ENCODE measurements at places on chromosomes 3 and 15.
A peak's percentile ranks its signal among the peaks of the same experiment; 100 is the strongest.

DNA sequence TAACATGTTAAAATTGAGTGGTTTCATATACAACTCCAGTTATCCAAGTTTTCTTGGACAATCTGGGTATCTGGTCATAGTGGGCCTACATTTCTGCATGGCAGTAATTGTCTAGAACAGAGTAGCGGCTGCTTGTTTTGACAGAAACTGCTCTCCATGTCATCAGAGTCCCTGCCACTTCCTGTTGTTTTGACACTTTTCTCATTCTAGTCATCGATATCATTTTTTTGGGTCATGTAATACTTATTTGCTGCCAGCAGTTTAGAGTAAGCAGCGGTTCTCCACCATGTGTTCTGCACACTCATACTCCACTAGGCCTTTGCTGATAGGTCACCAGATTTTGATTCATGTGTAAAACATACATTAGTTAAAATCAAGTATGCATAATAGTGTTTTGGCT lies 81.5 kb downstream of the SLC25A26 start:
- DNase-seq = no peak

DNA sequence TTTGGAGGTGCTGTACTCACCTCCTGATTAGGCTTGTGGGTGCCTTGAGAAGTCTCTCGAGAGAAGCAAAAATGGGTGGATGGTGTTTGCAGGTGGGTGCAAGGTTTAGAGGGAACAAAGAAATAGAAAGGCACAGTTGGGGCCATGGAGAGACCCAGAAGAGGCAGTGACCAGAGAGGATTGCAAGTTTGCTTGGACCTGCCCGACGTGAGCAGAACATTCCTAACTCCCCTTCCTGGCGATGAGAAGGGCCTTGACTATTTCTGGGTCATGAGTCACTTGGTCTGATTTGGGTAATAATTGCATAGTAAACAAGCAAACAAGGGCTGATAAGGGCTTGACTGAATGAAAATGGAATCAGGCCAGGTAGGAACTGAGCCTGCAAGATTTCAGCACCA lies 7.0 kb upstream of the CTSH start:
- no peak for DNase-seq

DNA sequence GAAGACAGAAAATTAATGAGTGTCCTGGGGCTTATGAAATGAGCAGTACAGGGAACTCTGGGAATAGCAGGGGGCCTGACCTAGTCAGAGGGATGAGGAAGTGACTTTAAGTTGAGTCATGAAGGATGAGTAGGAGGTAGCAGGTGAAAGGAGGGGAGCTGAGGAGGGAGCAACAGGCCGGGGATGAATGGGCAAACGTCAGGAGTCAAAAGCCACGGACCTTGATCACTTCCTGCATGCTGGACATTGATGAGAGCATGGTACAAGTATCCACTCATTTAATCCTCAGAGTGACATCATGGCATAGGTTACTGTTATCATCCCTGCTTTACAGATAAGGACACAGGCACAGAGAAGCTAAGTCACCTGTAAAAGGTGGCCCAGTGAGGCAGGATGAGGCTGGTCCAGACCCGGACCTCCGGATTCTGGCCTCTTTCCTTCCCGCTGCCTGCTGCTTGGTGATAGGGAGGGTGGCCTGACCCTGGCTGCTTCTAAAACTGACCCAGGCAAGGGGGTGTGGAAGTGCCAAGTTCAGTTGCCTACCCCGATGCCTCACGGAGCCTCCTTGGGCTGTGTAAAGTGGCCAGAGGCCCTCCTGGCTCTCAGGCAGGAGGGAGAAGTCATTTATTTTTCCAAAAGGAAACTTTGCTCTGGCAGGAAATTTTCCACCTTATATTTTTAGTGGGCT lies 7.6 kb downstream of the CORO2B start:
- DNase-seq = no peak

- DNase-seq = no peak
Measured at GRCh38 chr3:129473067-129473768, 33.2 kb downstream of the IFT122 start.

DNA sequence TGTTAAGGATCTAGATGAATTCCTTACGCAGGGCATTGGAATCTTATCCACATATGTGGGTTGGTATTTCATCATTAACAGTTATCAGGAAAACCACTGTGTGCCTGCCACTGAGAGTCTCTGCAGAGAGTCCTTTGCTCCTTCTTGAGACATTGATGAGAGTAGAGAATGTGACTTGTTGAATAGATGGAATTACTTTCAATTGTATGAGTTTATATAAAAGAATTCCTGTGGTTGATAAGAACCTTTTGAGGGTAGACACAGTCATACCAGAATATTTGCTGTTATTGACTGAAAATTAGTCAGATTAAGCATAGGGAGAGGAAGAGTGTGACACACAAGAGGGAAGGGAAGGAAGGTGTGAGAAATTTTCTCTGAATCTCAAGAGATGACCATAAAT lies 30.8 kb downstream of the ARHGEF26 start:
- DNase-seq = no peak

DNA sequence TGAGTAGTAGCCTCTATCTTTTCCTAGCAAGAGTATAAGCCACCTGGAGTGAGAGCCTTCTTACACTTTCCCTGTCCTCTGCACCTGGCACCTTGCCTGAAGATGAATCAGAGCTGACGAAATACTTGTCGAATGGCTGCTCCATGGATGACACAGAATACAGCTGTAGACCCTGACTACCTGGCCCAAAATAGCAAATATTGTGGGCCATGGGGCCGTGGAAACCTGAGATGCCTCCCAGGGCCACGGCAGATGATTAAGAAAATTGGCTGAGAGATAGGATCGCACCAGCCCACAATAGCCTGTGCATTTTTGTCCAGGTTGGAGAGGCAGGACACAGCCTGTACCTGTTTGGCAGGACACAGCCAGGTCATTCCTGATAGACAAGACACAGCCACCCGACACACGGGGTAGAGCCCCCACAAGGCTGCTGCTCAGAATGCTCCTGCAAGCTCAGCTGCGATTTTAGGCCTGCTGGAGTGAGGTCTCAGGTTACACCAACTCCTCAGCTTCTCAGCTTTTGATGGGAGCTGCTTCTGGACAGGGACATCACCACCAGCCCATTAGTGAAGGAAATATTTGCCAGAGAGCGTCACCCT lies 22.9 kb upstream of the TPM1 start:
- peak; percentile 59 for DNase-seq

- no peak for DNase-seq
Measured at GRCh38 chr3:71008350-71008935, 575.1 kb downstream of the FOXP1 start.

DNA sequence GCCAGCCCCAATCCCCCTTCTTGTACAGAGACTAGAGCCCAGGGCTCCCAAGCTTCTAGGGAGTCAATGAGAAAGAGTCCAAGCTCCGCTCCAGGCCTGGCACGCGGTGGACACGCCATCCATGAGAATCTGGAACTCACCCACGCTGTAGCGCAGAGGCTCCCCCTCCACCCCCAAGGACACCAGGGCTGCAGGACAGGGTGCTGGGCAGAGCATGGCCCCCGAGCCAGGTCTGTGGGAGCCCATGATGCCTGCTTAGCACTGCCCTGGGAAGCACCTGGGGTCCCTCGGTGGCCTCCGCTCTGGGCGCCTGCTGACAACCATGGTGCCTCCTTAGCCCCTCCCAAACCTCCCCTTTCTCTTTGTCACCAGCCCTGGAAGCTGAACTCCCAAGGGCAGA lies 28.5 kb downstream of the ACSBG1 start:
- no peak for DNase-seq

- no peak for DNase-seq
Measured at GRCh38 chr15:84699538-84700191, 16.3 kb downstream of the SEC11A start.

GRCh38 chr3:170862618-170863374 lies 7.2 kb downstream of the RPL22L1 start:
- no peak for DNase-seq

GRCh38 chr3:106025151-106025722 lies 156.4 kb upstream of the CBLB start:
- DNase-seq = no peak

DNA sequence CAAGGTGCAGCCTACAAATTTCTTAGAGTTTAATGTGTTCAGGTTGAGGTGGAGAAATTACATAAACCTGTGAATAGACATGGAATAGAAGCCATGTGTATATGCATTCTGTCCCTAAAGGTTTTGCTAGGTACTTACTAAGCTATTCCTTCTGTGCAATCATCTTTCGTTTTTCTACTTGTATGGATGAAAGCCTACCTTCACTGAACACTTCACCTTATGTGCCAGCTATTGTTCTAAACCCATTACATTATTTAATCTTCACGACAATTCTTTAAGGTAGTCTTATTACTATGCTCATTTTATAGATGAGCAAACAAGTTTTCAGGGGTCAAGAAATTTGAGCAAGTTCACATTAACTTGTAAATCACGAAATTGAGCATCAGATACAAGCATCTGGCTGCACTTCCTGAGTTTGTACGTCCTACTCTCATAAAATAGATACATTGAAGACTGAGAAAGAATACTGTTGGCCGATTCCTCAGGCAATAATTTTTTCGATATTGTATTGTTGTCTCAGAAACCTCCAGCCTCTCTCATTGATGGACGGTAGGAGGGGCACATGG lies 635 bp upstream of the RCN2 start:
- no peak for DNase-seq

- peak; percentile 63 for DNase-seq
Measured at GRCh38 chr15:66269326-66270090, 16.0 kb upstream of the MEGF11 start.

DNA sequence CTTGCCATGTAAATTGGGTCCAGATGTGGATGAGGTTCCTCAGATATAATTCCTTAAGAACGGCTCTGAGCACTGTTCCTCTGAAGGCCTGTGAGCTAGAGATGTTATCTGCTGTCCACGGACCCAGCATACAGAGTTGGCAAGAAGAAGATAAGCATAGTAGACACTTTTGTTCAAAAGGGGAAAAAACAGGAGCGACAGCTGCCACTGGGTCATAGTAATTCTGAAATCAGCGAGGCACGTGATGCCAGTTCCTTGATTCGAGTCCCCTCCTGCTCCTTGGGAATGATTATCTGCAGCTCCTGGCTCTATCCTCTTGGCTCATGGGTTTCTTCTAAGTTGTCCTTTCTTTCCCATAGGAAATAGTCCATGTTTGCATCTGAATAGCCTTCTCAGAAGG lies 2.5 kb upstream of the RAB7A start:
- DNase-seq = peak; percentile 47

- DNase-seq = no peak
Measured at GRCh38 chr15:44909423-44909822, 47.1 kb upstream of the TERB2 start.

GRCh38 chr15:98888820-98889479 lies 118.6 kb downstream of the PGPEP1L start:
- no peak for DNase-seq

DNA sequence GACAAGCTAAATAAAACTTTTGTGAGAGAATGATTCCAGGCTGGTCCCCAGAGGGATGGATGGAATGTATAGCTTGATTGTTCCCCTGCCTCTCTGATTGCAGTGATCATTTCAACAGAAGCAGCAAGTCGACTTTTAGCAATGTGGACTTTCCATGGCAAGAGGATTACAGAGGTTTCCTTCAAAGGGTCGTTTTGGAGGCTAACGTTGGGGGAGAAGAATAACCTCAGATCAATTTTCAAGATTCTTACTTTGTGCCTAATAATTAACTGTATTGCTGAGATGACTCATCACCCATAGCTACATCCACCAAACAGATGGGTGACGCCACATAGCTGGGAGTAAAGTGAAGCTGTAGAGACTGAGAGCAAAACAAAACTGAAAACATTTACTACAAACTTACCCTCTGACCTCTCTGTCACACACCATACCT lies 79.9 kb downstream of the GTPBP8 start:
- no peak for DNase-seq

GRCh38 chr3:55330756-55331155 lies 156.3 kb downstream of the WNT5A start:
- DNase-seq = no peak

- DNase-seq = peak; percentile 40
Measured at GRCh38 chr3:143975554-143976152, 4.0 kb downstream of the DIPK2A start.

DNA sequence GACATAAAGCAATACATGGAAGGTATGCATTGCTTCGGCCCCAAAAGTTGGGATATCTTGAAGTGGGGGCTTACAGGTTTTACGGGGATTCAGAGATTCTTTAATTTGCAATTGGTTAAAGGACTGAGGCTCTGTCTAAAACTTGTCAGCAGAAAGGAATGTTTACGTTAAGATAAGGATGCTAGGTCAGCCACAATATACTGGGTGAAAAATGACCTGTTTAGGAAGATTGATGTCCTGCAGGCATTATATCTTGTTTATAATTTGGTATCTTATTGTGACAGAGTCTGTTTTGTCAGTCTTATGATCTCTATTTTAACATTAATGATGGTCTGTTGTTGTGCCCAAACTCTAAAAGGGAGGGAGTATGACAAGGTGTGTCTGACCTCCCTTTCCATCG lies 15.3 kb upstream of the CCNDBP1 start:
- no peak for DNase-seq

DNA sequence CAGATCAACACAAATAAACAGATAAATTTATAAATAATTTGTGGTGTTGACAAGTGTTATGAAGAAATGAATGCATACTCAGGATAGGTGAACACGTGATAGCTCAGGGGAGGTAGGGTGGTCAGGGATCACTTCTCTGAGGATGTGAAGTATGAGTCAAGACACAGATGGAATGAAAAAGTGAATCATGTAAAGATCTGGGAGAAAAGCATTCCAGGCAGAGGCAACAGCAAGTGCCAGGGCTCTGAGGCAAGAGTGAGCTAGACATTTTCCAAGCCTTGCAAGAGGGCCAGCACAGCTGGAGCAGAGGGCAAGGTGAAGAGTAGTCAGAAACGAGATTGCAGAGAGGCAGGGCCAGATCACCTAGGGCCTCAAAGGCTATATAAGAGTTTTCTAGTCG lies 177.8 kb downstream of the WNT5A start:
- DNase-seq = no peak

DNA sequence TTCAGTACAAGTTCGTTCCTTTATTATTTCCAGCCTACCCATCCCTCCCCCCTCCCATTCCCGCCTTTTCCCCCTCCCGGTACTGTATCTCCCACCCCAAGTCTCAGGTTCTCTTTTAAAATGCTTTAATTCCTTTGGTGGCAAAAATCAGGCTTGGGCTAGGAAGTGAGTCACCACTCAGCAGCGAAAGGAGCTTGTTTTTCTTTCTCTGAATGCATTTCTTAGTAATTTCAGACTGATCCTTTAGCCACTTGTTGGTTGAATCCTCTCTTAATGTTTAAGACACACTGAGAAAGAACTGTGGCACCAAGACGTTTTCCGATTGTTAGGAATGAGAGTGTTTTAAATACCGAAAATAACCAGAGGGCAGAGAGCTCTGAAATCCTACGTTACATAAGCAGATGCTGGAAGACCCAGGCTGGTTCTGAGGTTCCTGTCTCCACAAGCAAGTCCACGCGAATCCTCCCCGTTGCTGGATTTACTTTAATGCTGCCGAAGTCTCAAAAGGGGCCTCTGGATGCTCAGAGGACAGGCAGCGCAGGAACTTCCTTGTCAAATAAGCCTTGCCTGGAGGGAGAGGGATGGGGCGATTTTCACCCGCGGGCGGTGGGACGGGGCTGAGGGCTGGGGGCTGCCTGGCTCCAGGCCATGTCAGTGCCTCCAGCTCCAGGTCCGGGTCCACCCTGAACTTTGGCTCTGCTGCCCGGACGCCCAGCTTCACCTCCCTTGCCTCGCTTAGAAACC lies 854 bp upstream of the COL8A1 start:
- DNase-seq = no peak

All from SK-N-DZ (cell line).